ENCODE measurements at places on chromosomes 3 and 15.

- DNase-seq, result no peak
Observed at GRCh38 chr3:34504366-34504765, 705.9 kb downstream of the PDCD6IP start.

GRCh38 chr3:27633224-27633545 is 88.9 kb downstream of the EOMES start:
- DNase-seq, result no peak

GRCh38 chr3:71104556-71104955 is 479.0 kb downstream of the FOXP1 start:
- no peak for DNase-seq

- DNase-seq, result no peak
Observed at GRCh38 chr3:46565607-46566039, 479 bp downstream of the LRRC2 start.

DNA sequence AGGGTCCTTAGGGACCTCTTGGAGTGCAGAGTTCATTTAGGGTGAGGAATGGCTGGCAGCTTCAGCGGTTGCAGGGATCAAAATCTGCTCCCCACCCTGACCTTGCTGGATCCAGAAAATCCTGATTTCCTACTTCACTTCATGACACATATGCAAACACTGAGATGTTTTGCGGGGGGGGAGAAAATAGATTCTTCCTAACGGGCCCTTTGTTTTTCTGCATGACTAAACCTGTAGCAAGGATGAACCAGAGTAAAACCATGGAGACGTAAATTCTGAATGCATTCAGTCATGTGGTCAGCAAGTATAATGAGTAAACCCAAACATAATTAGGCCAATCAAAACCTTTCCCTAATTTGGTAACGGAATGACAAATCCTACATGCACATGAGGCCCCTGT is 20.0 kb upstream of the RBP1 start:
- DNase-seq, result peak; percentile 83

All from kidney epithelial cell (primary cell).